GM10248 (cell line): ENCODE measurements at places on chromosomes 2 and 18.

DNA sequence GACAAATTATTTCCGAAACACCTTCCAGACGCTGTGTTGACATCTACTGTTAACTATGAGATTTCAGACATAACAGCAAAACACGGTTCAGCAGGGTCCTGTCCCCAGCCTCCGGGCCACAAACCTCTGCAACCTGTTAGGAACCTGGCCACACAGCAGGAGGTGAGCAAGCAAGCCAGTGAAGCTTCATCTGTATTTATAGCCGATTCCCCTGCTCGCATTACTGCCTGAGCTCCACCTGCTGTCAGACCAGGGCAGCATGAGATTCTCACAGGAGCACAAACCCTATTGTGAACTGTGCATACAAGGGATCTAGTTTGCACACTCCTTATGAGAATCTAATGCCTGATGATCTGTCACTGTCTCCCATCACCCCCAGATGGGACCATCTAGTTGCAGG lies 31.1 kb downstream of the NDUFA10 start:
- DNase-seq, result no peak

DNA sequence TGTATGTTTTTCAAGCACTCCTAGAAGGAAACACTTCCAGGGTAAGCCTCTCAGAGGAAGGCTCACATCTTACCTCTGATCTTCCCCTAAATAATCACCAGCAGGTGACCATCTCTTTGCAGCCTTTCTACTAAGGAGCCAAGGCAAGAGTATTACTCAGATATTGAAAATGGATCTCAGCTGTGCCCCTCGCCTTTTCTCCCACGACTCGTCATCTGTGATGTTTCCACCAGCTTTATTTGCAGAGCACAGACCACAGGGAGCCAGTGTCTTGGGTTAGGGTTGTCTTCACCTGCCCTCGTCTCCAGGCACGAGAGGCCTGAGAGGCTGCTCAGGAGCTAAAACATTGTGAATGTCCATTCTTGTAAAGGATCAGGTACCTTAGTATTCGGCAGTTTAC lies 16.9 kb upstream of the SCLY start:
- no peak for DNase-seq

DNA sequence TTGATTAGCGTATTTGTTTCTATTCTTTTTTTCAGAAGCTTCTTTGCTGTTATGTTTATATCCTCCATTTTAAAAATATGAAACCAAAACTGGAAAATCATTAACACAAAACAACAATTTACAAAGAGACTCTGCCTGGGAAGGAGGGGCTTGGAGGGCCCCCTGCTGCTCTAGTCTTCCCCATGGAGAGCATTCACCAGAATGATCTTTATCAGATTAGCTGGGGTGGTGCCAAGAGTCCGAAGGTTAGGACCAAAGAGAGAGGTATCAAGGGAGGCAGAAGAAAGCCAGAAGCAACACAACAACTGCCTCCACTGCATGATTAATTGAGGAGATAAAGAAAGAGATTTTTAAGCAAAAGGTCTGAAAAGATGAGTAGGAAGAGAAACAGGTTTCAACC lies 218.6 kb downstream of the IRS1 start:
- no peak for DNase-seq

GRCh38 chr2:234879671-234880455 lies 72.0 kb upstream of the SH3BP4 start:
- no peak for DNase-seq
